ENCODE measurements at places on chromosomes 3 and 15.

- DNase-seq, result no peak
Observed at GRCh38 chr3:127747751-127748521, 74.4 kb downstream of the MGLL start.

DNA sequence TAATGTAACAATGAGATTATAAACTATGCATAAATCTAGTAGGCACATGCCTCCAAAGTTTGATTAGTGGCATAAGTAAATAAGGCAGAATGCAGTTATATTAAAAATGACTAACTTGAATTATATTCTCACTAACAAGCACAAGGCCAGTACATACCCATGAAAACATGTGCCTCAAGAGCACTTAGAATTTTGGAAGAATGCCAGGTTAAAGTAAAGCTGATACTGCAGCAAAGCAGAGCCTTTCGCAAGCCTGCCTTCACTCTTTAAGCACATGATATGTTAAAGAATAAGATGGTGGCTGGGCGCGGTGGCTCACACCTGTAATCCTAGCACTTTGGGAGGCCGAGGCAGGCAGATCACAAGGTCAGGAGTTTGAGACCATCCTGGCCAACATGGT, 49.0 kb downstream of the KBTBD12 start:
- no peak for DNase-seq

GRCh38 chr3:100609963-100610362, 562 bp downstream of the ADGRG7 start:
- no peak for DNase-seq

DNA sequence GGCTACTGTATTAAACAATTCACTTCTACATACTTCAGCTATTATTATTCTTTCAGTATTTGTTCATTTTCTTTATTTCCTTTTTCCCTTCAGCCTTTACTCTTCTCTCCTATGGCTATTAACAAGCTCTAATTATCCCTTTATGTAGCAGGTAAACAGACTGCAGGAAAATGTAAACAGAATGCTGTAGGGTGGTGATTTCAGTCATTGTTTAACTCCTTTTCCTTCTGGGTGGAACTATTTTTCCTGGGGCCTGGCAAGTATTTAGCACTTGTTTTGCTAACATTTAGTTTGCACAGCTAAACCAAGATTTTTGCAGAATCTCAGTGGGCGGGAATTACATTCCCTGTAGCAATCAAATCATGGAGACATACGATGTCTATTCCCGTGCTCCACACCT, 14.4 kb downstream of the RARB start:
- DNase-seq, result no peak

- peak; percentile 72 for DNase-seq
Observed at GRCh38 chr3:8663177-8664061, 18.8 kb upstream of the SSUH2 start.

GRCh38 chr15:80242132-80242769, 9.8 kb downstream of the CTXND1 start:
- peak; percentile 21 for DNase-seq

- no peak for DNase-seq
Observed at GRCh38 chr3:73695841-73696240, 71.1 kb upstream of the PDZRN3 start.

Measured in stimulated activated CD4-positive, alpha-beta T cell treated with anti-CD3 and anti-CD28 coated beads, Interleukin-15, amount 100 ng/mL, for 24 hours (primary cell).